Frontal cortex (tissue), 4 donors: ENCODE measurements at places on chromosomes 4 and X.

DNA sequence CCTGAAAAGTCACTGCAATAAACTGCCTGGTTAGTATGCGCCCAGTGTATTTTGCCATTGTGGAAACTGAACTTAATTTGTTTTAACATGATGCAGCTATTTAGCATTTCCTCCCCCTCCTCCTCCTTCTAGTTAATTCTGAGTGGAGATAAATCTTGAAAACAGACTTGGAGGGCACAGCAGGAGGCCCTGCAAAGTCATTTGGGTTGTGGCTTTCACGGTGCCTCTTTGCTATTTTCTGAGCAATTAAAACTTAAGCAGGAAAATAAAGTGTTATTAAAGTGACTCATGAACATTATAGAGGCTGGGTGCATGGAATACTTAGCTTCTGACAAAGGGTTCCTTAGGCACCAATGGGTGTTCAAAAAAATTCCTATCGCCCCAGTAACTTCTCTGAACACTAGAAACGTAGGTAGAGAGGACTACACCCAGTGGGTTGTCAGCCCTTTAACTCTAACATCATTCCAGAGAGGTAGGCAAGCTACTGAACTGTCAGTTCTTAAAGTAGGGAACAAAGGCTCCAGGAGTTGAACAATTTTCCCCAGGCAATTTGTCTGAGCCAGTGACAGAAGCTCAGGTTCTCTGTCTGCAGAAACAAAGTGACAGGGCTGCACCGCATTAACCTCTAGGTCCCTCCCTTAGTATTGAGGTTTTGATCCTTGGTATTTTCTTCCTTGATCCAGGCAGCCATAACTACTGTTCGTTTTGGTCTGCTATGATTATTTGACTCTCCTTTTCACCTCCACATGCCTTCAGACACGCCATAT, 158.3 kb upstream of the KIT start:
- DNase-seq, result no peak

DNA sequence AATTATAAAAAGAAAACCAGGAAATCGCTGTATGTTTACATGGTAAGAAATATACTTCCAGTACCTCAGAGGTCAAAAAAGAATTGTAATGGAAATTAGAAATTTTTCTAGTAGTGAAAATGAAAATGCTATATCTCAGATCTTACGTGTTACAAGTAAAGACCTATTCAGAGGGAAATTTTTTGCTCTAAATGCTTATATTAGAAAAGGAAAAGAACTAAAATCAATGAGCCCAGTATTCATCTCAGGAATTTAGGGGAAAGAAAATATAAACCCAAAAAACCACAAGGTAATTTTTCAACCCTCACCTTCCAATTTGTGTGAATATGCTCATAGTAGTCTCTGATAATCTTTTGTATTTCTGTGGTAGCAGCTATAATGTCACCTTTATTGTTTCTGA, 145.6 kb downstream of the RAP1GDS1 start:
- DNase-seq, result no peak

GRCh38 chrX:136794080-136794479, 13.3 kb upstream of the ARHGEF6 start:
- DNase-seq, result no peak

DNA sequence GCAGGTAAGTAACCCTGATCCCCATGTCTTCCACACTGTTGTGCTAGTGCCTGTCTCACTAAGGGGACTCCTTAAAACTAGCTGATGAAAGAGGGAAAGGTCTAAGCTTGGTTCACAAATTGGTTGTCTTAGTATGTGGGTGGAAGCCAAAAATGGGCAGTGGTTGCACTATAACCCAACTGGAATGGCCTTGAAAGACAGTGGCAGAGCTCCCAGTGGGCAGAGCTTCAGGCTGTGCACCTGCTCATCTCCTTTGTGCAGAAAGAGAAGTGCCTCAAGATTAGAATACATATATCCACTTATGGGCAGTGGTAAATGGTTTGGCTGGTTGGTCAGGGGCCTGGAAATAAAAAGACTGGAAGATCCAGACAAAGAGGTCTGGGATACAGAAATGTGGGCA, 7.2 kb downstream of the SYN1 start:
- no peak for DNase-seq

- no peak for DNase-seq
Observed at GRCh38 chrX:44828008-44828605, 15.7 kb upstream of the DUSP21 start.

- no peak for DNase-seq
Observed at GRCh38 chr4:184117662-184118199, 99.9 kb downstream of the ENPP6 start.

- DNase-seq, result no peak
Observed at GRCh38 chr4:25786497-25787065, 76.2 kb downstream of the SEL1L3 start.

GRCh38 chr4:183806341-183806740, 98.8 kb upstream of the STOX2 start:
- DNase-seq, result no peak

DNA sequence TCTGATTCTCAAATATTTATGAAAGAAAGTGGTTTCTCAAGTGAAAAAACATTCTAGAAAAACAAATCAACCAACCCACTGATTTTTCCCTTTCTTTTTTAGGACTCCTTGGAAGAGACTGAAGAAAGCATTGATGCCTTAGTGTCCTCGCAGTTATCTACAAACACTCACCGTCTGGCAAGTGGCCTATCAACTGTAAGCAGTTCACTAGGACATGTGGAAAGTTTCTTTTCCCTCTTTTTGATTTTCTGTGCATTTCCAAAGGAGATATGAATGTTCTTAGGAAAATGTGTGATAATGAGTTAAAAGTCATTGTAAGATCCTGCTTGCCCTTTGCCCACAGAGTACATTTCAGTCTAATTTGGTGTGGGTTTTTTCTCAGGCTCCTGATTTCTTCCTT, 95.9 kb downstream of the SYTL5 start:
- DNase-seq, result no peak

- DNase-seq, result no peak
Observed at GRCh38 chr4:35975617-35976355, 268.5 kb downstream of the ARAP2 start.

DNA sequence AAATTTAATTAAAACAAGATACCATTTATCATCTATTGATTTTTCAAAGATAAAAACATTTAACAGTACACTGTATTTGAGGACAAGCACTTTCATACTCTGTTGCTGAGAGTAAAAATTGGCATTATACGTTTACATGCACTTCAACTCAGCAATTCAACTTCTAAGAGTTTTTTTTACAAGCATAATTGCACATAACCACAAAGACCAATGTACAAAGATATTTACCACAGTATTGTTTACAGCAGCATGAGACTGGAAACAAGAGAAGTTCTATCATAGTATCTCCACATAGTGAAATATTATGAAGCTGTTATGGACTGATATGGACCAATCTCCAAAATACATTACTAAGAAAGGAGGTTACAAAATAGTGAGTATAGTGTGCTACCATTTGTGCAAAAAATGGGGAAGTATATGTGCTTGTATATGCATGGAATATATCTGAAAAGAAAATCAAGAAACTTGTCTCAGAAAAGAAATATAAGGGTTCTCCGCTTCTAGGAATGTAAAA, 10.9 kb downstream of the GAB3 start:
- DNase-seq, result no peak

GRCh38 chrX:17459661-17460060, 84.7 kb downstream of the NHS start:
- no peak for DNase-seq

DNA sequence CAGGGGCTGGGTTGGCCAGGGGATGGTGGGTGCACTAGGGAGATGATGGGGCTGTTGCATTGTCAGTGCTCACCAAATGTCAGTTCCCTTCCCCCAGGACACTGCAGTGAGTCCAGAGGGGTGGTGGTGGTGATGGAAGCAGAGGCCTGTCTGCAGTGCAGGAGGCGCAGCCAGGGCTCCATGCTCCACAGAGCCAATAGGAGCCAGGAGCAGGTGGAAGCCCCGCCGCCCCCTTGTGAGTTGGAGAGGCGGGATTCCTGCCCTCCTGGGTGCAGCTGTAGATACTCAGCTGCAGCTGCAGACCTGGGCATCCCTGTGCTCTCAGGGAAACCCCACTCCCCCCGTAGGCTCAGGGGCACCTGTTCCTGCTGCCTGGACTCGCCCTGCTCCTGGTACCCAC, 284.7 kb downstream of the EVC2 start:
- no peak for DNase-seq

- no peak for DNase-seq
Observed at GRCh38 chrX:97909245-97909644, 1025.5 kb downstream of the RPA4 start.

GRCh38 chrX:68703846-68704245, 56.4 kb downstream of the STARD8 start:
- DNase-seq, result no peak

DNA sequence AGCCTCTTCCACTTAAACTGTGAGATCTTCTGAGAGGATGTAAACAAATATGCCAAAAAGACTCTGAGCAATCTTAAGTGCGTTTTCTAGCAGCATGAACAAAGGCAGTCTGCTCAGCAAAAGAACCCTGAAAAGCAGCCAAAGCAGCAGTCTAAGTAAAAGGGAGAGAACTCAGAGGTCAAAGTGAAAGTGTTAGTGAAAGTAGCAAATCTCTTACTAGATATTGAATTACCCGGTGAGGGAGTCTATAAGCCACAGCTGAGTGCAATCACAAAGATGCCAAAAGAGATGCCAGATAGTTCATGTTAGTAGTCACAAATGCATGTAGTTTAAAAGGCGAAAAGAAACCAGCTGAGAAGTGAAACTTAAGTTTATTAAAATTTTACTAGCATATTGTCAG, 7.9 kb upstream of the GNRHR start:
- no peak for DNase-seq

GRCh38 chrX:69387567-69388487, 116.3 kb upstream of the NALF2 start:
- peak; percentile 20 for DNase-seq

- DNase-seq, result no peak
Observed at GRCh38 chr4:57973819-57974218, 863.6 kb upstream of the IGFBP7 start.

GRCh38 chrX:111006116-111006515, 89.9 kb upstream of the PAK3 start:
- DNase-seq, result no peak

- DNase-seq, result no peak
Observed at GRCh38 chr4:159770401-159770800, 667.5 kb downstream of the RAPGEF2 start.

DNA sequence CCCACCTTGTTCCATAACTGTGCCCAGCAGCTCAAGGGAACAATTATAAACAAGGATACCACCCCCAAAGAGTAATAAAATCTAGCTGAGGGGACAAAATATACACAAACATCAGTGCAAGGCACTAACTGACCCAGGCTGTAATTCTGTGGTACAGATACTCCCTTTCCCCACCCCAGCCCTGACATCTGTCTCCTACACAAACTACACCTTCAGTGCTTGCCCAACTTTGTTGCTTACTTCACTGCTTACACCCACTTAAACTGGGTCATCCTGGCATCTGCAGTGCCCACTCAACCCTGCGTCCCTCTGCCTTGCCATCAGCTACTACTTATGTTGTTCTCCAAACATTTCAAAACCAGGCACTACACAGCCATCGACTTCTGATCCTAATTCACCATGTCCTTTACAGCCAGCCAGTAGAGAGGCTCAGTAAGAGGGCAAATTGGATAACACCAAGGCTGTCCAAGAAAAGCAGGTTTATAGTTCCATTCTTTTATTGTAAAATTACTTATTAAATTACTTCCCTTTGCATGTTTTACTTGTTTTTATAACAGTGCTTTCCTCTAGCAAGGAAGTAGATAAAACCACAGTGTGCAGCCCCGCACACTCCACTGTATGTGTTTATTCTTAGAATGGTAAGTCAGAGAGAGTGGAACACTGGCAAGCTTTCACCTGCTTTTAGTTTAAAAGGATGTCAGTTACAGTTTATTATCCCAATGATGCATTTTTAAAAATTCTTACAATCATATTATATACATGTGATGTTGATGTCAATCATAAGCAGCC, 149.6 kb downstream of the INPP4B start:
- DNase-seq, result no peak

- DNase-seq, result no peak
Observed at GRCh38 chr4:138815811-138816210, 199.8 kb upstream of the NOCT start.

- DNase-seq, result no peak
Observed at GRCh38 chrX:18490806-18491555, 65.6 kb downstream of the CDKL5 start.

DNA sequence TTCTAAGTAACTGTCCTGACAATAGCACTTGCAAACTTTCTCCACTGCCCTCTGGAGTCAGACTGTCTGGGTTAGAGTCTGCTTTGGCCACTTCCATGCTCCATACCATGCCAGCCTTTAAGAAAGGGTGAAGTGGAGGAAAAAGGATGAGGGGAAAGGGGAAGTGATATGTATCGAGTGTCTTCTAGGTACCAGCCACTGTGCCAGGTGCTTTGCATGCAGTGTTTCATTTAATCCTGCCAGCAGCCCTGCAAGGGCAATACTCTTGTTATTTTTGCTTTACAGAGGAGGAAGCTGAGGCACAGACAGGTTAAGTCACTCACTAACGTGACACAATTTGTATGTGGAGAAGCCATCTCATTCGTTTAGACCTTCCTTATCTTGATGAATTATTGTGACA, 55.6 kb downstream of the RTL9 start:
- no peak for DNase-seq

- DNase-seq, result no peak
Observed at GRCh38 chr4:55654131-55654530, 18.0 kb upstream of the NMU start.

DNA sequence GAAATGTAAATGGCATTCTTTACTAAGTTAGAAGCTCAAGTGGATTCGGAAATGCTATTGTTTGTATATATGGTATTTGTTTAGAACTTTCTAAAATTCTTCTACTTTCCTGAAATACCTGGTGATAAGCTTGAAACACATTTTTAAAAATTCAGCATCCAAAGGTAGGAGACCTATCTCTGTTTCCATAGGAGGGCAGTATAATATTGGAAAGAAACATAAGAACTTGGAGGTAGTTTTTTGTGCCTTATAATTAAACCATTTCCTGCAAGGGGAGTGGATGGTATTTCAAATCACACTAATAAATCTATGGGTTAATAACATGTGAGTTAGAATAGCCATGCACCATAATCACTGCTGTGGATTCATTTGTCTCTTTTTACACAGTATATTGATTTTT, 217.4 kb upstream of the AADAT start:
- no peak for DNase-seq

- DNase-seq, result peak; percentile 71
Observed at GRCh38 chr4:151408630-151409469, at the start of gene FHIP1A. FHIP1A (plus strand) TSS chr4:151409176; CDS start chr4:151566260, 157,084 bp downstream.

GRCh38 chrX:134626434-134626833, 31.8 kb downstream of the PLAC1 start:
- no peak for DNase-seq

DNA sequence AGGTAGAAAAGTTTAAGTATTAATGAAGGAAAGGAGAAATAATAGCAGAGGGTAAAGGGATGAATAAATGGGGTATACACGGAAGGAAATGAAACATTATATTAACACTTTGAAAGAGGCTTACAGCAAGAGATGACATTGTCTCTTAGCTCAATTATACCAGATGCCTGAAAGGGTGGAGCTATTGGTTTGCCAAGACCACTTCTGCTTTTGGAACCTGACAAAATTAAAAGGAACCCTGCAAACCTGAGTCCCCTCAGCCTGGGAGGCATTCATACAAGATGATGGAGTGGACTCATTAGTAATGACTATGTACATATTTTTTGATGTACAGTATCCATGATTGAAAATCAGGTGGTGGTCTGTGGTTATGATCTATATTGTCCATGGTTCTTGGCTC, 45.1 kb upstream of the HPF1 start:
- DNase-seq, result no peak
